Activated naive CD4-positive, alpha-beta T cell treated with anti-CD3 and anti-CD28 coated beads, Interleukin-2, amount 10 ng/mL, durations not matched to agents 5 hours and 36 hours (primary cell): ENCODE measurements at places on chromosomes 5 and 9. TPM values are rescaled to one million over a fixed set of nuclear protein-coding genes. Genes with fewer than 3 reads are reported as not detected.

ALDH1A1 gene
- not detected for total RNA-seq

TEX48 gene
- total RNA-seq, result 0.55 TPM

SGCD gene
- not detected for total RNA-seq

IL13 gene
- total RNA-seq, result 2.7 TPM

BTNL9 gene
- not detected for total RNA-seq

IFNA14 gene
- not detected for total RNA-seq

GARIN3 gene
- total RNA-seq, result not detected

OGN gene
- not detected for total RNA-seq

ZNF189 gene
- total RNA-seq, result 13.4 TPM
